Activated effector memory CD4-positive, alpha-beta T cell treated with anti-CD3 and anti-CD28 coated beads, Interleukin-2, amount 50 U/mL, for 16 hours (primary cell): ENCODE measurements at places on chromosomes 1 and 21.

DNA sequence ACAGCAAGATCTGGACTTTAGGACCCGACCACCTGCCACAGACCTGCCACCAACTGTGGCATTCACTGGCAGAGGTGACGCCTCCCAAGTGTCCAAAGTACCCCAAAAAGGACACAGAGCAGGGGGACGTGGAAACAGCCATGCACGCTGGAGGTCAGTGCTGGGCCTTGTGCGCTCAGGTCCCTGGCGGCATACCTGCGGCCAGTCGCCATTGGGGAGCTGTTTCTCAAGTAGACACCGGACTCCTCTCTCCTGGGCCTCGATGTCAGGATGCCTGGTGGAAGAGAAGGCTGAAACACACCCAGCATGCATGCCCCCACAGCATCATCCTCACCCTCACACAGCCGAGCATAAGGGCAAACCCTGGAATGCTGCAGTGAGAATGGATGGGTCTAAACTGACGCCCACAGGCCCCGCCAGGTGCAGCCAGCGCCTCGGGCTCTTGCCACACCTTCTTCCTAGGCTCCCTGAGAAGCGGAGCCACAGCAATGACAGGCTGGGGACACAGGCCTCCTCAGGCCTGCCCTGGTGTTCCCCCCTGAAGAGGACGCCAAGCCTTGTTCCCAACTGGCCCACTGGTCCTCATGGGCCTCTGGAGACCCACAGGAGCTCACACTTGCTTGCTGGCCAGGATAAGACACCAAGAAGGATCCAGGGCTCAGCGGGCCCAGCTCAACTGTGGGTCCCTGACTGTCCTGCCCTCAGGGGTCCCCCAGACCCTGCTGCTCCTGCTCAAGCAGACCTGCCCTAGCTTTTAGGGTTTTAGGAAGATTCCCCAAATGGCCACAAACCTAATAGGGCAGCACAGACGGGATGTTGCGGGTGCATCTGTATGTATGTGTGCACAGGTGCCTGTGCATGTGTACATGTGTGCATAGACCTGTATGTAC is 7.7 kb upstream of the SPATC1L start:
- no peak for DNase-seq

- no peak for DNase-seq
These were observed 20.7 kb downstream of the ITGB2 start for GRCh38 chr21:44899768-44900558.

GRCh38 chr1:223859058-223859457 is 13.3 kb upstream of the TP53BP2 start:
- DNase-seq: no peak

DNA sequence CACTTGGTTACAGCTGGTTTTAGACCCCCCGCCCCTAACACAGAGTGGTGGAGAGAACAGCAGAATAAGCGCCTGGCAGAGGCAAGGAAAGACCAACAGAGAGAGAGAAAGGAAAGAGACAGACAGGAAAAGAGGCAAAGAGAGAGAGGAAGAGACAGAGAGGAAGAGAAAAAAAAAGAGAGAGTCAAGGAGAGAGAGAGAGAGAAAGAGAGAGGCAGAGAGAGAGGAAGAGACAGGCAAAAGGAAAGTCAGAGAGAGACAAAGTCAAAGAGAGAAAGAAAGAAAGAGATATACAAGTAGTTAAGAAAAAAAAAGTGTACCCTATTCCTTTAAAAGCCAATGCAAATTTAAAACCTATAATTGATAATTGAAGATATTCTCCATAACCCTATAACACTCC is 13.0 kb upstream of the NEK2 start:
- no peak for DNase-seq

DNA sequence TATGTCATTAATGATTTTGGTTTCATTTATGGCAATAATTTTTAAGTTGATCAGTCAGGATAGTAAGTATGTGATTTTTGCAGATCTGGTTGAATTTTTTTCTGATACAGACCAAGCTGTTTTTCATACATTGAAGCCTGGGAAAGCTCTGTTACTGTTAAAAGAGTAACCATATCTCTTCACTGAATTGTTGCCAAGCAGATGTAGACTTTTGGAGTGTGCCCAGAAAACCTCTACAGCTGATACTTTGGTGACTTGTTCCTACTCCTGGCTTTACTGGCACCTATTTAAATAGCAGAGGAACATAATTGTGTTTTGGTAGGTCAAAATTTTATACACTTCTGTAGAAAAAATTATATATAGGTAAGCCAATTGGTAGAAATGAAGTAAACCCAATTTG is 49.4 kb downstream of the NFIA start:
- no peak for DNase-seq

GRCh38 chr1:184010788-184011187 is 26.7 kb downstream of the COLGALT2 start:
- DNase-seq: no peak

DNA sequence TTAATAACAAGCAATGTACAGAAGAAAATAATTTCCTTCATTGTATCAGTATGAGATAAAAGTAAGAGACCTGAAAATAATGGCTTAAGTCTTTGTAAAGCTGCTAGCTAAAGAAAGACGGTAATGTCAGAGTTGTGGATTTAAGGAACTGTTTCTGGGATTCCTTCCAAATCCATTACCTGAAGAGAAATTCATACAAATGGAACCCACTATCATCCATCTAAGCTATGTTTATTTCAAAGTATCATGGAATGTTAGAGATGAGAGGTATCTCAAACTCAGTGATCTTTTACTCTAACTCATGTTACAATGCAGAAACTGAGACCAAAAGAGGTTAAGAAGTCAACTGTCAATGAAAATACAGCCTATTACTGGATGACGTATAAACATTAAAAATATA is 197.7 kb downstream of the DENND1B start:
- DNase-seq: no peak

- DNase-seq: no peak
These were observed 11.8 kb downstream of the RTCA start for GRCh38 chr1:100277866-100278265.

- no peak for DNase-seq
These were observed 78.2 kb downstream of the RAP1GAP start for GRCh38 chr1:21590934-21591333.

GRCh38 chr1:188240772-188241406 is 1412.1 kb downstream of the PLA2G4A start:
- no peak for DNase-seq

- DNase-seq: no peak
These were observed 340.0 kb downstream of the NPHP4 start for GRCh38 chr1:5651964-5652821.

DNA sequence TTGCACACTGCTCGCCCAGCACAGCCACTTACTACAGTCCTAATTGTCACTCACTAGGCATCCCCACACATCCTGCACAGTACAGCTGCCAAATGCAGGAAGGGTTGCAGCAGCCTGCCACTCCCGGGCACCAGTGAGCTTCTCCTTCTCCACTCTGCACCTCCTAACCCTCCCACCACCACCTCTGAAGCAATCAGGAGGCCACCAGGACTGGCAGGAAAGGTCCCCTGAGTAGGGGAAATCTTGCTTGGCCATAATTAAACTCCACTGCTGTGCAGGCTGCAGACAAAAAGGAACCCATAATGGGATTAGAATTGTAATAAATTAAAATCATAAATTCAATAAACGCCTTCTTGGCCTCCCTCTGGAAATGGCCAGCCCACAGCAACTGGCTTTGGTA is 31.8 kb downstream of the FBXO2 start:
- DNase-seq: no peak

GRCh38 chr1:6724517-6725141 is 23.0 kb upstream of the DNAJC11 start:
- no peak for DNase-seq

GRCh38 chr1:43358121-43358745 is 548 bp upstream of the CDC20 start:
- no peak for DNase-seq

GRCh38 chr1:215543191-215543606 is 23.9 kb upstream of the KCTD3 start:
- DNase-seq: no peak

DNA sequence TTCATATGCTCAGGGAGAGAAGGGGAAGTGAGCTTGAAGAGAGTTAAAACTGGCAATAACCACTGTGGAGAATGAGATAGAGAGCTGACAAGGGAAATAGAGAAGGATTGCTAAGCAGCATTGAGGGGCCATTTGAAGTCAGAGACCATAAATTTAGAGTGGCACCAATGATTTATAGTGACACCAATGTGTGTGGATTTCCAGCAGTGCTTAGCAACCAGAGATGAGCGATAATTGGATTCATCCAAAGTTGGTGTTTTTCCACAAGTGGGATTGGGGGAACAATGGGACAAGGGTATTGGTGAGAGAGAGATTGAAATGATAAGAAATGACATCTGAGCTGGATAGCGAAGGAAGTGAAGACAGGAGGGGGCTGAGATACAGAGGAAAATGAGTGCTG is 114.1 kb downstream of the C1orf94 start:
- no peak for DNase-seq

DNA sequence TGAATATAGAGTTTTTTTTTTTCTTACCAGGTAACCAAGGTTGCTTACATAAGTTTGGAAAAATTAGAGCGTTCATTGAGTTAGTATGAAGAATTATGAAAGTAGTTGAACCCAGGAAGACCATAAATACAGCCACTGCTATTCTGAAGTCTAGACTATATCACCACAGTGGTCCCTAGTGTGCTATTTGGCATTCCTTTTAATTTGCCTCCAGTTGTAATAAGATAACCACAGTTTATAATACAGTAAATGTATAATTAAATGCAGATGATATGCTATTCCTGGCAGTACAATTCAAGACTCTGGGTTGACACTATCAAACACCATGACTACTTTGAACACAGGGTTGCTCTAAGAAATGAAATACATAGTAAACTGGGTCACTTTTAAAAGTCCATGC is 270.5 kb downstream of the BRINP2 start:
- no peak for DNase-seq

- no peak for DNase-seq
These were observed 93.9 kb downstream of the MPZL1 start for GRCh38 chr1:167815650-167816049.

DNA sequence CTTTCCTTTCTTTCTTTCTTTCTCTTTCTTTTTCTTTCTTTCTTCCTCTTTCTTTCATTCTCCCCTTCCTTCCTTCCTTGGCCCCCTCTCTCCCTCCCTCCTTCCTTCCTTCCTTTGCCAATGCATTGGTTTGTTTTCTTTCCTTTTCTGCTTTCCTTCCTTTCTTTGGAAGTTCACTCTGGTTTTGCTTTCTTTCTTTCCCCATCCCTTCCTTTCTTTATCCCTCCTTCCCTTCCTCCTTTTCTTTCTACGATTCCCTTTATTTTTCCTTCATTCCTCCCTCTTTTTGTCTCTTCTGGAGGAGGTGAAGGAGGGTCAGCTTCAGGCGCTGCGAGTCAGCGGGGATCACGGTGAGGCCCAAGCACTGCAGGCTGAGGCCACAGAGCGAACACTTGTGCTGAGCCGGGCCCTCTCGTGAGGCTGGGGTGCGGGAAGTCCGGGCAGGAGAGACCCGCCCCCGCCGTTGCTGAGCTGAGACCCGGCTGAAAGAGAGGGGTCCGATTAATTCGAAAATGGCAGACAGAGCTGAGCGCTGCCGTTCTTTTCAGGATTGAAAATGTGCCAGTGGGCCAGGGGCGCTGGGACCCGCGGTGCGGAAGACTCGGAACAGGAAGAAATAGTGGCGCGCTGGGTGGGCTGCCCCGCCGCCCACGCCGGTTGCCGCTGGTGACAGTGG is 1.5 kb downstream of the SIM2 start:
- DNase-seq: no peak

DNA sequence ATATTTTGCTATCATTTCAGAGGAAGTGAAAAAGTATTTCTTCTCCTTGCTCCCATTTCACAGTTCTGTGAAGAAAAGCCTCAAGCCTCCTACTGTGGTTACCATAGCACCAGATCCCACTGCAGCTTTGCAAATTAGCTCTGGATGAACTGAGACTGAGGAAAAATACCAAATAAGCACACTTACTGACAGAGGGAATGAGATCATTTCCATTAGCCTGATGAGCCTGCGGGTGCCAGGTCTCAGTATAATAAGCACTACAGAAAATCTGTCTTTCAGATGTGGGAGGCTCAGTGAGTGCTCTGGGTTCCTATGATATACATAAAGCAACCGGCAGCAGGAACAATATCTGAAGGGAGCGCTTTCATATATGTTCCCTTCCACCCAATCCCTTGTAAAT is 21.4 kb downstream of the XKR8 start:
- no peak for DNase-seq

DNA sequence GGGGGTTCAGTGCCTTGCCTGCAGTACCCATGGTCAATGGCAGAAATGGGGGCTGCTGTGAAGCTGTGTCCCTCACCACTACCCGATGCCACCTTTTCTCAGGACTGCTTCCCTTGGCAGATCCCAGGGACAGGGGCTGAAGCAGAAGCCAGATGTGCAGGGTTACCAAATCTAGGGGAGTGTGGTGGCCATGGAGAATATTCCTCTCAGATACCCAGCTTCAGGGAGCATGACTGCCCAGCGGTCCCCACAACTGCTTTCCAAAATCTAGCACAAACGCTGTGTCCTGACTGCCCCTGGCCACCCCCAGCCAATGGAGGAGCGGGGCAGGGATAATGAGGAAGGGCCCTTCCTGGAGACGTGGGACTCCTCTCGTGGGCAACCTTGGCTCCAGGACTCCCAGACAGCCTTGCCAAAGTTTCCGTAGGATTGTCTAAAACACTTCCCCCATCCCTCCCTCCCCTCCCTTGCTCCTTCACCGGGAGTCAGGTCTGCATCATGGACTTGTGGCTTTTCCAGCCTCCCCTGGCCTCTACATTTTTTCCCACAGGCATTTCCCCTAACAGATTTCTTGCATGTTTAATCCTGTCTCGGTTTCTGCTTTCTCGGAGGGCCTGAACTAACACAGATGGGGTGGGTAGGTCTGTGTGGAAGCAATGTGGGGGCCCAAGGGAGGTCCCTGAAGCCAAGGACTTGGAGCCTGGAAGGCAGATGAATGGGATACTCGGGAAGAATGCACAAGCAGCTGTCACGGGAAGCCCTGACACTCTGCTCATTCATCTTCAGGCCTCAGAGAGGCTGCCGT is 80.5 kb downstream of the OMA1 start:
- no peak for DNase-seq

GRCh38 chr1:37948841-37949240 is 2.0 kb upstream of the INPP5B start:
- DNase-seq: peak; percentile 25

DNA sequence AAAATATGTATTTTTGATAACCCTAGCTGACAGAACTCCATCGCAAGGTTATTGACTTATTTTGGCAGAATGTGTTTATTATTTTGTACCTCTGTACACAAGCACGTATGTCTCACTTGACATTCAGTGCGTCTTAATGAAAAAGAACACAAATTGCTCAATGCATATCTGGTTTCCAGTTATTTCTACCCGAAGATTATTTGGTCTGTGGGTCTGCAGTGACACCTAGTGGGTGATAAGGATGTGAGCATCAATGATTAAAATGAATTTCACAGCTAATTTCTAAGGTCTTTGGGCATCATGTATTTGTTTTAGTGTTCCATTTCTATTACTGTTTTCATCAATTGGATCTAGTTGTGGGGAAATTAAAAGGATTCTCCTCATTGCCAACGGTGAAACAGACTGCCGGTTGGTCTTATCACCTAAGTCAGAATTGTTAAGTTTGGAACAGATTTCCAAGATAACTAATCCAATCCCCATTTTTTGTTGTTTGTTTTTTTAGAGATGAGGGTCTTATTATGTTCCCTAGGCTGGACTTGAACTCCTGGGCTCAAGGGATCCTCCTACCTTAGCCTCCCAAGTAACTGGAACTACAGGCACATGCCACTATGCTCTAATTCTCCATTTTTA is 13.9 kb downstream of the DDX20 start:
- DNase-seq: peak; percentile 67
